ENCODE measurements at places on chromosomes 7 and 10.

GRCh38 chr7:3037259-3037658 is 6.4 kb downstream of the CARD11 start:
- no peak for DNase-seq

- no peak for DNase-seq
Observed at GRCh38 chr7:91302794-91303193, 38.6 kb downstream of the FZD1 start.

- no peak for DNase-seq
Observed at GRCh38 chr7:107479303-107479702, 9.4 kb downstream of the GPR22 start.

DNA sequence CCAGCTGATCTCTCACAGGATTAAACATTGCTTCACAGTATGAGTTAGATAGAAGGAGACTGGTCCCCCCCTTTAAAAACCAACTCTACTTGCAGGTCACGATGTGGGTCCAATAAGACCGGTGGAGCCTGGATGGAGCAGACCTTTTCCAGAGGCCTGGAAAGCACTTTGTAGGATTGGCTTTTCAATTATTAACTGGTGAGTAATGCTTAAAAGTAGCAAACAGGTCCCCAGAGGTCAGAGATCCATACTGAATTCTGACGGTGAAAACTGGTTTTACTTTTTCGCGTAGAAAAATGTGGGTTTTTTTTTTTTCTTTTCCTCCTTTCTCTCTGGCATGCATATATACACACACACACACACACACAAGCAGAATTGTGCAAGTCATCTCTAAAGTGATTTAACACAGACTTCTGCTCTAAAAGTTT is 74.9 kb upstream of the OGDHL start:
- DNase-seq, result no peak

DNA sequence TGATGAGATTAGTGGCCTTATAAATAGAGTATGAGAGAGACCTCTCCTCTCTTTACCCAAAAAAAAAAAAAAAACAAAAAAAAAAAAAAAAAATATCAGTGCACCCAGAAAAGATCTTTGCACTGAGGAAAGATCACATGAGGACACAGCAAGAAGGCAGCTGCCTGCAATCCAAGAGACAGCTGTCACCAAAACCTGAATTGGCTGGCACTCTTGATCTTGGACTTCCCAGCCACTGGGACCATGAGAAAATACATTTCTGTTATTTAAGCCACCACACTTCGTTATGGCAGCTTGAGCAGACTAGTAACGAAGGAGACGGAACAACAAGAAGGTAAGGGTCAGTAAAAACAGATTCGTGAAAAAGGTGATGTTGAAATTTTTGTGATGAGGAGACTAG is 47.0 kb downstream of the TMEM106B start:
- DNase-seq, result no peak

- no peak for DNase-seq
Observed at GRCh38 chr10:60206735-60207134, 182.9 kb downstream of the ANK3 start.

DNA sequence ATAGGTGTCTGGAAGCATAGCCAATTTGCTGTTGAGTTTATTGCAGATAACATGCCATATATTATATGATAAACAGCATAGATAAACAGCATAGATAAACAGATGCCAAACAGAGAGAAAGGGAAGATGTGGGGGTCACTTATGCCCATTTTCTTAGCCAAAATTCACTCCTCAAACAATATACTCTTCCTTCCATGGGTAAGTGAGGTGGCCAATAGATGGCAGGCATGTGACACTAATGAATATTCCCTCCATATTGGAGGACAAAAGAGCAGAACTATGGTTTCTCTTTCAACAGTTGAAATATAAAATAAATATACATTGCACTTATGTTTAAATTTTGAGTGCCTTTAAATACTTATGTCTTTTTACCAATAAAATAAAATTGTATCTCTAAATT is 1212.8 kb downstream of the REEP3 start:
- no peak for DNase-seq

GRCh38 chr10:13628661-13629060 is 41.9 kb downstream of the PRPF18 start:
- DNase-seq, result no peak

GRCh38 chr7:3975371-3975770 is 674.3 kb downstream of the SDK1 start:
- DNase-seq, result no peak

DNA sequence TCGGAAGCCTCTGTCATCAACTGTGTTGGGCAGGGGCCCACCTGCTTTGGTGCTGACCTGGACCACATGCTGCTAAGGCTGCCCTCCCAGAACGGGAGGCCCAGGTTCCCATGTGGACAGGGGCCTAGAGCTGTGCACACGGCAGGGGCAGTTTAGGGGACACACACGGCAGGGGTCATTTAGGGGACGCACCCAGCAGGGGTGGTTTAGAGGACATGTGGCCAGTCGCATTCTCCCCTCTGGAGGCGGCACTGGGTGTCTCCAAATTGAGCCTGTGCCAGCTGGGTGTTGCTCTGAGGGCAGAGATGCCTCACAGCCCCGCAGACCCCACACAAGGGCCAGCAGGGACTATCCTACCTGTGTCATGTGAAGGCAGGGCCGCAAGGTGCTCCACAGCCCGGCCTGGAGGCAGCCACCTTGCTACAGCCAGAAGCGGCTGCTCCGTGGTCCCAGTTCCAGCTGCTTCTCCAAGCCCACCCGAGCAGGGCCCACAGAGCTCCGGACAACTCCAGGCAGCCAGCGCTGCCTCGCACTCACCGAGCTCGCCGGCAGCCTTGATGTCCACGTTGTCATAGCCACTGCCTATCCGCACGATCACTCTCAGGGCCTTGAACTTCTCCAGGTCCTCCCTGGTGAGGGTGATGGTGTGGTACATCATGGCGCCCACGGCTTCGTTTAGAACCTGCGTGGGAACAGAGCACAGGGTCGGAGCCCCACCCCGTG is 60.7 kb downstream of the ZRANB1 start:
- DNase-seq, result no peak

DNA sequence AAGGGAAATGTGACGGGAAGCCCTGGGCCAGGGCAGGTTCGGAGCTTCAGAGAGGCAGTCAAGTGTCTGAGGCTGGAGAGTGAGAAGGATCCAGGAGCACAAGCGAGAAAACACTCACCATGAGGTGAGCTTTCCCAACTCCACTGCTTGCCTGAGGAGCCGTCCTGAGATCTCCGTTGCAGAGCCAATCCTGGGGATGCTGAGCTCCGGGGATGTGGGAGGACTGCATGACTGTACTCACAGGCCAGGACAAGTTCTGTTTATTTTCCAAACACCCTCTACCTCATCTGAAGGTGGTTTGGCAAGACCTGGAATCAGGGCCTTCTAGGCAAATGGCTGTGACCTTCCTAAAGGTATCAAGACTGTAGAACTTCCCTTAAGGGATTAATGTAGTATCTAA is 38.7 kb downstream of the GLI3 start:
- no peak for DNase-seq

DNA sequence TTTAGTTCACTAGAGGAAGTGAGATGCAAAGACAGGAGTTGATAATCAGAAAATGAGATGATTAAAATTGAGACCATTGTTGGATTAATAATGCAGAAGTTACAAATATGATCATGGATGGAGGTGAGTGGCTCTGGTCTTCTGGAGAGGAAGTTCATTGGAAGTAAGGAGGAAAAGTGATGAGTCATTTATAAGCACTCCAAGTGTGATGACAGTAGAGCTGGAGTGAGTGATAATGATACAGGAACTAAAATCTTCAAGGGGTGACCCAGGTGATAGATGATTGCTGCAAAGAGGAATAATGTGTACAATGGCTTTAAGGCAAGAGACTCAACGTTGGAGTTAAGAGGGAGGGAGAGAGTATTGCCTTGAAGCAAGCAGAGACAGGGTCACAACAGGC is 20.7 kb downstream of the ZNF32 start:
- DNase-seq, result no peak

GRCh38 chr7:135706038-135706742 is 21.8 kb downstream of the SLC13A4 start:
- no peak for DNase-seq

- no peak for DNase-seq
Observed at GRCh38 chr10:10794791-10795191, 222.9 kb upstream of the CELF2 start.

- no peak for DNase-seq
Observed at GRCh38 chr10:46301721-46302479, 15.1 kb downstream of the ANTXRL start.

DNA sequence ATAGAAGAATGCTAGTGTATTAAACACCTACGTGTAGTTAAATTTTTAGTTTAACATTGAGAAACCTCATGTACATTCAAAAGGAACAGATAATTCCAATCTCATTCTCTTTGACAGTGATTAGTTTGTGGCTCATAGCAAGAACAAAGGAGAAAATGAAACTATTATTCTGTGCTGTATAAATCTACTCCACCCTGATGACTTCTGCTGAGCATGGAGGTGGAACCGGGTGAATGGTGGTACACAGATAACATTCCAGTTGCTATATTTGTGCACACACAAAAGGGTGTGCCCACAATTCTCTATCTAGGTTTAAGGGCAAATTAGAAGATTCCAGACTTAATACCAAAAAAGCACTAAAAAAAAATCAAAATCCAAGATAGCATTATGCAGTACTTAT is 17.0 kb upstream of the RALA start:
- DNase-seq, result no peak

- DNase-seq, result no peak
Observed at GRCh38 chr7:85162721-85163120, 24.1 kb downstream of the SEMA3D start.

DNA sequence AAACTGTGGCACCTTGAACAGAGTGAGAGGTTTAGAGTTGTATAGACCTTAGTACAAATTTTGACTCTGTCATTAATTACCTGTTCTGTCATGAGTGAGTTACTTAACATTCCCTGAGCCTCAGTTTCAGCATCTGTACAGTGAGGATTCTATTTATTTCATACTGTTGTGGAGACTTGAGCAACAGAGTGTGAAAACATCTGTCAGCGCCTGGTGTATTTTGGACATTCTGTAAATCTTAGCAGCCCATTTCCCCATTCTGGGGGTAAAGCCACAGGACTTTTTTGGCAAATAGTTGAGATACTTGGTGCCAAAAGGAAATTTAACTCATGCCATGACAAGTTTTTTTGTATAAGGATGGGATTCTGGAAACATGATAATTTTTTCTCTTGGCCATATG is 94.8 kb downstream of the AUTS2 start:
- DNase-seq, result no peak

DNA sequence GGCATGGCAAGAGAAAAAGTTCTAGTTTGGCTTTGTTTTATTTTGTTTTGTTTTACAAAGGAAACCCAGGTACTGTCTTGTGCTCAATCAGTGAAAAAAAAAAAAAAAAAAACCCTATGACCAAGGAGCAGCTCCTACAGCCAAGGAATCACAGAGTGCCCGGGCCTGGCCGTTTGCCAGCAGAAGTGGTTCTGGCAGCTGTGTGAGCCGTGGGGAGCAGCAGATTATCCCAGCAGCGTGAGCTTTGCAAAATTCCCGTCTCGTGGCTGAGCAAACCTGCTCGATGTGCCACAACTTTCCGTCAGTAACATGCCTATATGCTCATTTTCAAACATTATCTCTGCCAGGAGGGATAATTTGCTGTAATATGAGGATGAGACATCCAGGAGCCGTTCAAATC is 293.7 kb downstream of the POU6F2 start:
- no peak for DNase-seq

- DNase-seq, result no peak
Observed at GRCh38 chr7:115822380-115822779, 208.2 kb downstream of the TFEC start.

- DNase-seq, result no peak
Observed at GRCh38 chr10:95253007-95253406, 37.8 kb downstream of the PDLIM1 start.

DNA sequence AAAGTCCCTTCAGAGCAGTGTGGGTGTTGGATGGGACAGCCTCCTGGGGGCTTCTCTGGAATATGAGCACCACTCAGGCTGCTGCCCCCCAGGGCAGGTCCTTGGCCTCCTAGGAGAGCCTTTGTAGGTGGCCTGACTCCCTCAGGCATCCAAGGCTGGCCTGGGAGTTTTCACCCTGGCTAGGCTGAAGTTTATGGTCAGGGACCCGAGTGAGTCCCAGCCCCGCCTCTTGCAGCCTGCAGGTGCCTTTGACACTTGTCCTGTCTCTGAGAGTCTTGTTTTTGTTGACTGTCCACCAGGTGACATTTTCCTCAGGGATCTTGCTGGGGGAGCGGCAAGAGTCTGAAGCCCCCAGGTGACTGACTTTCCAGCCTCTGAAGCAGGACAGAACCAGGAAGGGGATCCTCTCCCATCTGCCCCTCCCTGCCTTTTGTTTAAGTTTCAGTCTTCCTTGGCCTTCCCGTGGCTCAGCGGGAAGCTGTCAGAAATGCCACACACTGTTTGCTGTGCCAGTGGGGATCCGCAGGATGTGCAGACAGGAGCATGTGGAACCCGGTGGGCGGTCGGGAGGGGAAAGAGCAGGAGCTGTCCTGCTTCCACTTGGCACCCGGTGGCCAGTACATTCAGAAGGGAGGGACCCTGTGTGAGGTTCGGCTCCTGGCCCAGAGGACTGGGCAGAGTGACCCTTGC is 59.5 kb downstream of the LRRC18 start:
- no peak for DNase-seq

- no peak for DNase-seq
Observed at GRCh38 chr10:11433657-11434056, 177.8 kb downstream of the USP6NL start.

- DNase-seq, result no peak
Observed at GRCh38 chr10:129541200-129541599, 74.2 kb downstream of the MGMT start.

GRCh38 chr7:45661302-45661995 is 87.3 kb downstream of the ADCY1 start:
- DNase-seq, result no peak

DNA sequence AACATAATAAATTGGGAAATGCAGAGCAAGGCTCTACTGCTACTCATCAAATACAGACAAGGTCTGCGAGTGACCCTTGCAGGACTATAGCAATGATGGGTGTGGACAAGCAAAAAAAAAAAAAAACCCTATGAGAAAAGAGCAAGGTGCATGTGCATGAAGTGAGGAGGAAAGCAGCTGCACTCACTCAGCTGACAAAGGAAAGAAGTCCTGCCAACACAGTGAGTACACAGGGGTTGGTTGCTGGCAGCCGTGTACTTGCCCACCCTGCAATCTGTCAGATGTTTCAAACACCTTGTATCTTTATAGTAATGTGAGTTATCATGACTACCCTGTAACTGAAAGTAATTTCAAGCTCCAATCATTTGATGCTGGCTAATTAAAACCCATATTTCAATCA is 20.5 kb downstream of the CHCHD3 start:
- no peak for DNase-seq

- no peak for DNase-seq
Observed at GRCh38 chr10:8360814-8361509, 306.5 kb downstream of the GATA3 start.

GRCh38 chr7:50164559-50165170 is 71.6 kb upstream of the ZPBP start:
- no peak for DNase-seq

- no peak for DNase-seq
Observed at GRCh38 chr7:107700570-107700969, 39.9 kb downstream of the SLC26A4 start.
